ENCODE measurements at places on chromosomes 13 and 19.

GRCh38 chr13:85728811-85729210 is 70.4 kb downstream of the SLITRK6 start:
- peak; percentile 4 for DNase-seq

DNA sequence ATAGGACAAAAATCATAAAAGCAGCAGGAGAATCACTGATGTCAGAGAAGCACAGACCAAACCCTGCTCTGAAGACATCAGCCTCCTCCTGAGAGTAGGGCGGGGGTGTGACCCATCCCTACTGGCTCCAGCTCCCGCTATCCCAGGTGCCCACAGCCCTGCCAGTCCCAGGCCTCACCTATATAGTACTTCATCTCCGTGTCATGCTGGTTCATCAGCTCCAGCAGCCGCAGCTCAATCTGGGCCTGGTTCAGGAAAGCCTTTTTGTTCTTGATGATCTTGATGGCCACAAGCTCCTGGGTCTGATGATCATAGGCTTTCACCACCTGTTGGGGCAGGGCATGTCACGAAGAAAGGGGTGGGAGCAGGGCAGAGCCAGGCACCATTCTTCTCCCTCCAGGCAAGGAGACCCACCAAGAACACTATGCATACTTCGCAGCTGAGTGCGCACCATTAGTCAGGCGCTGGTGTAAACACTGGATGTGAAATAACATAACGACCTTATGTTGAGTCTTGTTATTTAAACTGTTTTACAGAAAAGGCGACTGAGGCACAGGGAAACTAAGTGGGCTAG is 4.2 kb downstream of the DYRK1B start:
- no peak for DNase-seq

DNA sequence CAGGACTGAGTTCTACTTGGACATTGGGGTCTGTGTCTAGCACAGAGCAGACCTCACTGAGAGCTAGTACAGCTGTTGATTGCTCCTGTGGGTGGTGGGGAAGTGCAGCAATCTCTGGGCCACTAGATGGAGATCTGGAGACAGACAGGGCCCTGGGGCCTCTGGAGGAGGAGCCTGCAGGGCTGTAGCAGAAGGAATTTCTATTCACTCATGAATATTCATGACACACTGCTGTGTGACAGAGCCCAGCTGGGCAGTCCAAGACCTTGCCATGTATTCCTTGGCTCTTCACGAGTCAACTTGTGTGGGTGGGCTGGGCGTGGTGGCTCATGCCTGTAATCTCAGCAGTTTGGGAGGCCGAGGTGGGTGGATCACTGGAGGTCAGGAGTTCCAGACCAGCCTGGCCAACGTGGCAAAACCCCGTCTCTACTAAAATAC is 37.5 kb downstream of the SUGP2 start:
- peak; percentile 72 for DNase-seq

DNA sequence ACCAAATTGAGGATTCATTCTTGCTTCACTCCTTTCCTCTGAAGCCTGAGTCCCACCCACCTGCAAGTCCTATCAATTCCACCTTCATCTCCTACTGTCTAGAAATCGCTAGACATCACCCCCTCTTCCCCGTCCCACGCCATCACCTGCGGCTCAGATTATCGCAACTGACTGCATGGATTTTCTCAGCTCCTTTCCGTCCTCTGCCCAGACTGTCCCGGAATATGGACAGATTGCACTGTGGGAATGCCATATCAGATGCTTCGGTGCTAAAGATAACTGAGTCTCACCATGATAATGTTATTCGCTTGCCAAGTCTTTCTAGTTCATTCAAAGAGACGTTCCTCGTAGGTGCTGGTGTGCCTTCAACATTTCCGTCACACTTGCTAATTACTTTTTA is 66.4 kb upstream of the USP29 start:
- no peak for DNase-seq

DNA sequence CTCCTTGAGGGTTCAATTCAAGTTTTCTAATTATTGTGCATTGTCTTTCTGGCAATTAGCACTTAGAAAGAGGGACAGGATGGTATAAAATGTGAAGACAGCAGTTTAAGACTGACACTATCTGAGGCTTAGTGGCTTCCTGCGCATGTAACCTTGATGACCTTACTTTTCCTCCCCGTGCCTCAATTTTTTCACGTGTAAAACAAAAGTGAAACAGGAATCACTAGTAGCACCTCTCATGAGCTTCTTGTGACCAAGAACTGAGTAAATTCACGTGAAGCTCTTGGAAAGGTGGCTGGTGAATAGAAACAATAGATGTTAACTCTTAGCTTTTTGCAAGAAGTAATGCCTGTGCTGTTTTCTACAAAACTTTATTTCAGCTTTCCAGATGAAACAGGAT is 233.9 kb downstream of the LMO7 start:
- no peak for DNase-seq

- peak; percentile 4 for DNase-seq
Observed at GRCh38 chr19:56765137-56765536, 75.4 kb downstream of the PEG3 start.

DNA sequence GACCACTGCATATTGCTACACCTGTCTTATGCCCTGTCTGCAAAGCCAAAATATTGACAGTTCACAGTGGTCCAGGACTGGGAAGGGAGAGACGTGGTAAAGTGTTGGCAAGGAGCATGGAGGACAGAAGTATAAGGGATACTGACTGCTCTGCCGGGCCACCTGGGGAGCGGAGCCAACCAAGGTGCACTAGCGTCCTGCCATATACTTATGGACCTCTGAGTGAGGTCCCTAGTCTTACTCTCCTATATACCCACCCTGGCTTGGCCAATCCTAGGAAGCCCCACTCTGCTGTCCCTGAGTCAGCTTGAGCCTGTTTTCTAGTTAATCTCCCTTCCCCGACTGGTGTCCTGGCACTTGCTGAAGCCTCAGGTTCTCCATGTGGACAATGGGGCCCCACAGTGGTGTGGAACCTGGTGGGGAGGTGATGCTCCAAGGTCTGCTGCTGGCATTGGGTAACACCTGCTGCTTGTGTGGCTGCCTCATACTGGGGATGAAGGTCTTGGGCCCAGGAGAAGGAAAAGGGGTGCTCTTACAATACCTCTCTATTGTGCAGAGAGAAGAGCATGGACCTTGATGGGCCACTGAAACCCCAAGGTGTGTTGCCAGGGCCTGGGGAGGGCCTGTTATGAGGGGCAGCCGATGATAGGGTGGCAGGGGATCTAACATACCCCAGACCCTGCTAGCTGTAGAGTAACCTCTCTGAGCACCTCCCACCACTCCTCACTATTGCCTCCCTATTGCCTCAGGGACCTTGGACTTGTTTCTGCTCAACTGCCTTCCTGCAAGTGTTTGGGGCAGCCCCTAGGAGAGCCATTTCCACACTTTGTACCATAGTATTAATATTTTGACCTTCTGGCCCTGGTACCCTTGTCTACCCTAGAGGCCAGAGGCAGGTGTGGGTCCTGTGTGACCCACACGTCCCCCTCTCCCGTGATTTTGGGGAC is 6.7 kb upstream of the TRIM28 start:
- no peak for DNase-seq

GRCh38 chr19:16141043-16141442 is 2.4 kb upstream of the HSH2D start:
- DNase-seq: no peak

DNA sequence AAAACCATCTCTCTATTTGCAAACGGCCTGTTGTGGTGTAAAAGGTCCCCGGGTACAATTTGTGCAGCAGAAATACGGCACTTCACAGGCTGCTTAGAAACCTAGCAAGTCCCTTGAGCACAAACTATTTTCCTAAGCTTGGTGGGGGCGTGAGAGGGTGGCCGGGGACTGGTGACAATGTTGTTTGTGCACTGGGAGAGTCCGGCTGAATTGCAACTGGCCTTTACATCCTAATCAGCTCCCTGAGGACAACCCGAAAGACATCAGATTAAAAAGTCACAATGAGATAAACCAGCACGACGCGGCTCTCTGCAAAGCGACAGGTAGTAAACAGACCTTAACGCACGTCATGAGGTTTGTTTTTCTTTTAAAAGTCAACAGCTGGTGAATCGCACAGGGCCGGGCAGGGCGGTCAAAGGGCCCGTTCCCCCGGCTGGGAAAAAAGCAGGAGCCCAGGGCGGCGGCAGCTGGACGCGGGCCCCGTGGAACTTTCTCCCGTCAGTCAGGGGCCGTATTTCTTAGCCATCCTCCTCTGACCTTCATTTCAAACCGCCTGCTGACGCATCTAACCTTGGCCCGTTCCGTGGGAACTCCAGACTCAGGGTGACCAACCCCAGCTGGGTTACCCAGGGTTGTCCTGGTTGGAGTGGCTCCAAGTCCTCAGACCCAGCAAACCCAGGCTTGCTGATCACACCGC is 112.3 kb downstream of the GADD45B start:
- no peak for DNase-seq

- DNase-seq: no peak
Observed at GRCh38 chr13:110322126-110322827, 15.2 kb downstream of the COL4A2 start.

DNA sequence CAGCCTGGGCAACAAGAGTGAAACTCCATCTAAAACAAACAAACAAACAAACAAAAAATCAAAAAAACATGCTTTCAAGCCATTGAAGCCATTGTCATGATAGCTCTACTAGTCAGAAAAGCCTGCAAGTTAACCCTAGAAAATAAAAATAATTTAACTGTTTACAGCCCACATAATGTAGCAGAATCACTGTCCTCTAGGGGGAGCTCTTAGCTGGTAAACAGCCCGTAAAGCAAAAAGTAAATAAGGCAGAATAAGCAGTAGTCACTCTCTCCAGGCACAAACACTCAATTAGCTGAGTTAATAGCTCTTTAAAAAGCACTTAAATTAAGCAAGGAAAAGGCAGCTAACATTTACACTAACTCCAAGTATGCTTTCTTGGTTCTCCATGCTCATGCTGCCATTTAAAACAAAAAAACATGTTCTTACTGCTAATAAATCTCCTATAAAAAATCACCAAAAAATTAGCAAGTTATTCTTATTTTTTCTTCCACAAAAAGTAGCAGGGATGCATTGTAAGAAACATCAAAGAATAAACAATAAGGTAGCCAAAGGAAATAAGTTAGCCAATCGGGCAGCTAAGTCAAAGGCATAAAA is 11.3 kb downstream of the LILRB4 start:
- DNase-seq: no peak

DNA sequence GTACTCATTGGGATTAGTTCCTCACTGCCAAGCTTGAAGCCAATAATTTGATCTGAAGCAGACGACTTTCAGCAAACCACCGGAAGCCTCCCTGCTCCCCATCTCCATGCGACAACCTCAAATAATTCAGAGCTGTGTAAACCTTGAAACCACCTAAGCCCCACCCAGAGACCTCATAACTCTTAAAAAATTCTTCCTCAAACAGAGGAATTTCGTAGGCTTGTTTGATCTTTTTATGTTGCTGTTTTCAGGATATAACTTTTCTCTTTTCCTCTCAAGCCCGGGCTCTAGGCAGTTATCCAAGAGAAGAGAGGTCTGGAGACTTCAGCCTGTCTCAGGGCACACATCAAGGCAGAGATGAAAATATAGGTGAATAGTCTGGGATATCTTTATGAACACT is 311.6 kb downstream of the KCNRG start:
- peak; percentile 48 for DNase-seq

GRCh38 chr19:13764821-13765394 is 586 bp downstream of the MRI1 start:
- no peak for DNase-seq

DNA sequence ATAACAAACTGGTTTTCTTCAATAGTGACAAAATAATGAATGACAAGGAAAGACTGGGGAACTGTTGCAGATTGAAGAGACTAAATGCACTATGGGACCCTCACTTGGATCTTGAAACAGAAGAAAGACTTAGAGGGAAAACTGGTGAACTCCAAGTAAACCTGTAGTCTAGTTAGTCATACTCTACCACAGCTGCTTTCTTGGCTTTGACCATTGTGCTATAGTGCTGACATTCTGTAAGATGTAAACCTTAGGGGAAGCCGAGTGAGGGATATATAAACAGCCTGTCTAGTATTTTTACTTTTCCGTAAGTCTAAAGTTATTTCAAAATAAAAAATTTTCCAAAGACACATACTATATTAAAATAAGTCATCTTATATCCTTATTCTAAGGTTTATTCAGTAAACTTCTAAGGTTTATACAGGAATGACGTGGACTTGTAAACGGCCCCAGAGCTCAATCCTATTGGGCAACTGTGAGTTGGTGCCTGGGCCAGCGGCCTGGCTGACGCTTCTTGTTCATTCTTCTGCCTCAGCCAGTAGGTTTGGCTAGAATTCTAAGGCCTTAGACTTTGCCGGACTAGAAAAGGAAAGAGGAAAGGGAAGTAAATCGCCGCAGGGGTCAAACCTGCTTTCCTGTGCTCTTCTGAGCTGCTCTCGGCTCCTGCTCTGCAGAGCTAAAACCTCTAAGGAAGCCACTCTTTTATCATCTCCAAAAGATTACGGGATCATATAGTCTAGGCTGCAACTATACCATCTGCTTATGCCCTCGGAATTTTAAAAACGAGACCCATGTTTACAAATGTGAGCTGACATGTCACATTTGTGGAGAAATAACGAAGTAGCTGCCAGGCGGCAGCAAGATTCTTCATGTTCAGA is 33.6 kb upstream of the UBE2L5 start:
- DNase-seq: peak; percentile 37

- no peak for DNase-seq
Observed at GRCh38 chr13:78258304-78258703, 339.7 kb upstream of the EDNRB start.

- no peak for DNase-seq
Observed at GRCh38 chr19:960601-960938, 23.6 kb upstream of the WDR18 start.

- peak; percentile 53 for DNase-seq
Observed at GRCh38 chr19:495402-496111, 729 bp upstream of the MADCAM1 start.

- peak; percentile 71 for DNase-seq
Observed at GRCh38 chr19:12801466-12802266, at the start of the genes PRDX2 and THSD8. Gene PRDX2 (minus strand): TSS chr19:12801800. CDS start chr19:12801261, 539 bp downstream. Gene THSD8 (plus strand): TSS chr19:12802069. CDS start chr19:12802072, 3 bp downstream.

GRCh38 chr13:112160558-112160957 is 93.6 kb downstream of the SOX1 start:
- no peak for DNase-seq

DNA sequence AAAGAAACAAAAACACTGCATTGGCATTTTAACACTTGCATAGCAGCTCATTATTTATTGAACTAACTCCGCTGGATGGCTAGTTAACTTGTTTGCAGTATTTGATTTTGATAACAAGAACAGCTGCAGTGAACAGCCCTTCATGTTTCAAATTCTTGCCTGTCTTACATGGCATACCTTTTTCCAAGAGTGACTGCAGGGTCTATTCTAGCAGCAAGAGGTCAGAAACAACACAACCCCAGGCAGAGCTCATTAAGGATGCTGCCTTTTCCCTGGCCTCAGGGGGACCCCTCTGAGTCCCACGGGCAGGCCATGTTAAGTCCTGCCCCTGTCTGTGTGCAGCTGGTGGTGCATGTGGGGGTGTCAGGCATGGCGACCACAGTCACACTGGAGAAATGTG is 16.6 kb downstream of the PGPEP1 start:
- no peak for DNase-seq

DNA sequence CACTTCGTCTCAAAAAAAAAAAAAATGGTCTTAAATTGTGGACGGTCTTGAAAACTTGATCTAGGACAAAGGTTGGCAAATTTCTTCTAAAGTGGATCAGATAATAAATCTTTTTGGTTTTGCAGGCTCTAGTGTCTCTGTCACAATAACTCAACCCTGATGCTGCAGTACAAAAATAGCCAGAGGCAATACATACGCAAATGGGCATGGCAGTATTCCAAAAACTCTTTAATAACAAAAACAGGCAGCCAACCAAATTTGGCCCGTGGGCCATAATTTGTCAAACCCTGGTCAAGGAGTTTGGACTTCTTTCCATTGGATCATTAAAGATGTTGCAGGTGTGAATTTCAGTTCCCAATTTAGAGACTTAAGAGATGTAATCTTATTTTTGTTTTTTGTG is 93.5 kb upstream of the MRI1 start:
- DNase-seq: no peak

- DNase-seq: no peak
Observed at GRCh38 chr19:33132425-33132824, 511 bp downstream of the WDR88 start.
